AG04450 (cell line): ENCODE measurements at places on chromosomes 1 and 21. TPM values are rescaled to one million over a fixed set of nuclear protein-coding genes. Genes with fewer than 3 reads are reported as not detected.

GRCh38 chr1:32651461-32652073 is 559 bp downstream of the RBBP4 start:
- no peak for DNase-seq

Gene PGBD5
- polyA plus RNA-seq: 1.0 and 1.1 TPM in 2 replicates

GRCh38 chr1:68814067-68814466 is 317.2 kb upstream of the DEPDC1 start:
- DNase-seq: no peak

Gene IGSF9
- not detected in 2 replicates for polyA plus RNA-seq

DNA sequence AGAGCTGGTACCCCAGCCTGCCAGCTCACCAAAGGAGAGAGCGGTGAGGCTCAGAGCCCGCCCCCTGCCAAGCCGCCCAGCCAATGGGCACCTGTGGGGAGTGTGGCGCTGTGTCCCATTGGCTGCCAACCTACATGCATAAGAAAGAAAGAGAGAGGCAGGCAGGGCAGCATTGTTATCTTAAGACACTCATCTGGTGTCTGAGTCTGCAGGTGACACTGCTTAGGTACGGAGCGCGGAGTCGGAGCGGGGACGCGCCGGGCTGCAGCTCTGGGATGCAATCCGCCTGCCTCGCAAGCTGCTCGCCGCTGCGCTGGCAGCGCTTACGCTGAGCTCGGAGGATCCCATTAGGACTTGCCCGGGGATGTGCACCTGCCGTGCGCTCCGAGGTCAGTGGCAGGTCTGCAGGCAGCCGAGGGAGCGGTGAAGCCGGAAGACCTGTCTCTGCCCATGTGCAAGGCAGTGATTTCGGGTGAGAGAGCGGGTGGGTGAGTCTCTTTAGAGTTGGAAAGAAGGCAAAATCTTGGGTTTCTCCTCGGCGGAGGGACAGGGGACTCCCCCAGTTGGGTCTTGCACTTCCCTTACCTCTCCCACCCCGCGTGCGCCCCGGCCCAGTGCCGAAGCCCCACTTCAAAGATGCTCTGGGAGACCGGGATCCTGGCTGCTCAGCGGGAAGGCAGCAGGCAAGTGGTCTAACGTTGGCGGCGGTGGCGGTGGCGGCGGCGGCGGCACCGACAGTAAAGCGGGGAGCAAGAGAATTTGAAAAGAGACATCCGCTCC is at the start of gene BRINP2:
BRINP2 (plus strand) TSS at position 203 of the 780 bp plus-strand sequence. CDS start 58,919 bp downstream, outside the sequence.
- no peak for DNase-seq

Gene PRELP
- 0.65 and 0.68 TPM in 2 replicates for polyA plus RNA-seq

GRCh38 chr1:53572065-53572814 is 113.0 kb downstream of the DMRTB1 start:
- DNase-seq: peak; percentile 34

Gene ACTL8
- 0.05 TPM in 1 of 2 replicates, not detected in the other for polyA plus RNA-seq

GRCh38 chr1:56911098-56911938 is 54.5 kb downstream of the C8B start:
- no peak for DNase-seq

Gene CLCC1
- 32.0 and 45.2 TPM in 2 replicates for polyA plus RNA-seq

GRCh38 chr1:226110249-226111097 is 48.0 kb downstream of the H3-3A start:
- no peak for DNase-seq

GRCh38 chr1:52552236-52552504 is 722 bp downstream of the TUT4 start:
- peak; percentile 39 for DNase-seq

Gene SYPL2
- 0.26 and 0.40 TPM in 2 replicates for polyA plus RNA-seq

Gene PRDM15
- polyA plus RNA-seq: 5.1 and 6.5 TPM in 2 replicates

GRCh38 chr1:53652441-53653199 is 86.3 kb downstream of the GLIS1 start:
- DNase-seq: no peak

GRCh38 chr1:245469734-245470133 is 314.9 kb downstream of the KIF26B start:
- no peak for DNase-seq

- DNase-seq: no peak
These were observed 46.8 kb downstream of the NPHP4 start for GRCh38 chr1:5945445-5945844.

DNA sequence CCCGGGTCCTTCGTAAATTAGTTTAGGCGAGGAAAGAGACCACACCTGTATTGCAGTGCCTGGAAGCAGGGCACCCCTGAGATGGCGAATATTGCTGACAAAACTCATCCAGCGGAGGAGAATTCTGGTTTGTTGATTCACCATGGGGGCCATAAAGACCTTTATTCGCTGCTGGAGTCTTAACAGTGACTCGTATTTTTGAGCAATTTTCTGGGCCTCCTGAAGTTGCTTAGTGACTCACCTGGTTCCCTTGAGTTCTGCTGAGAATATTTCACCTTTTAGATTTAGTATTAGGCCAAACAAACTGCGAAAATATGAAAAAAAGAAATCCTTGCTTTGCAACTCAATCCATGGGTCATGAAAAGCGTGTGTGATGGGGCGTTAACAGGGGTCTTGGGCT is 20.6 kb upstream of the H6PD start:
- no peak for DNase-seq

- DNase-seq: no peak
These were observed 197.8 kb downstream of the FOXD2 start for GRCh38 chr1:47635597-47635996.

- DNase-seq: no peak
These were observed 1.8 kb upstream of the OR2M4 start for GRCh38 chr1:248229360-248229908.

Gene PM20D1
- 0.09 TPM in 1 of 2 replicates, not detected in the other for polyA plus RNA-seq

Gene CELSR2
- polyA plus RNA-seq: 1.1 and 1.8 TPM in 2 replicates

DNA sequence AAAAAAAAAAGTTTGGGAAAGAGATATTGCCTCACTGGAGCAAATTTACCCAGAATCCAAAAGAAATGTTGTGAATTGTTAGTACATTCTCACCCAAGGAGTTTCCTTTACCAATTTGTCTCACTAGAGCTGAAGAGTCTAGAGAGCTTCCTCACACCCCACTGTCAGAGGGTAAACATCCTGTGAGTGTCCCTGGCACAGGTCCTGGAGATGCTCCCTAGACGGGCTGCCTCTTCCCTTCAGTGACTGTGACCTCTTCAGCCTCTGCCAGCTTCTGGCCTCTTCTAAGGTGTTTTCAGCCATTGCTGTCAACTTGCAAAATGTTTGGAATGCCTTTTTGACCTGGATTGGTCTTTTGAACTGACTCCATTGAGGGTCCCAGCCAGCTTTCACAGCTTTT is 159.4 kb downstream of the DHRS3 start:
- DNase-seq: no peak

GRCh38 chr1:110463725-110464124 is 12.8 kb downstream of the PROK1 start:
- DNase-seq: peak; percentile 51

Gene FMO3
- 2.8 and 3.0 TPM in 2 replicates for polyA plus RNA-seq

Gene SPRR2E
- polyA plus RNA-seq: not detected in 2 replicates

Gene LRRC39
- polyA plus RNA-seq: 0.32 and 0.45 TPM in 2 replicates

DNA sequence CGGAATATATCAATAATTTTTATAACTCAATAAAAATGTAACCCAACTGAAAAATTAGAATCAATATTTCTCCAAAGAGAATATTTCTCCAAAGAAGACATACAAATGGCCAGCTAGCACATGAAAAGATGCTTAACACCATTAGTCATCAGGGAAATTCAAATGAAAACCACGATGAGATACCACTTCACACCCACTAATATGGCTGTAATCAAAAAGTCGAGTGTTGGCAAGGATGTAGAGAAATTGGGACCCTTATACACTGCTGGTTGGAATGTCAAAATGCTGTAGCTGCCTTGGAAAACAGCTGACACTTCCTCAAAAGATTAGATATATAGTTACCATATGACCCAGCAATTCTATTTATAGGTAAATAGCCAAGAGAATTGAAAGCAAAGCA is 133.0 kb downstream of the GPR52 start:
- no peak for DNase-seq

DNA sequence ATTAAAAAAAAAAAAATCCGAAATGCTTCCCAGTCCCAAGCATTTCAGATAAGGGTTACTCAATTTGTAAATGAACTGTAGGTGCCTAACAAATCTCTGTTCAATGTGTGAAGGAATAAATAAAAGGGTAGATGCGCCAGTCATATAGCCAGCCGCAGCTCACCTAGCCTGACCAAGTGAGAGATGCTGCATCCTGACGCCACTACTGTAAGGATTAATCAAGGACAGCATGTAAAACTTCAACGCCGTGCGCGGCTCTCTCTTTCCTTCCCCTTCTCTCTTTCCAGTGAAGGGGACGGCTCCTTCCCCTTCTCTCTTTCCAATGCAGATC is 441 bp downstream of the PPT1 start:
- no peak for DNase-seq

DNA sequence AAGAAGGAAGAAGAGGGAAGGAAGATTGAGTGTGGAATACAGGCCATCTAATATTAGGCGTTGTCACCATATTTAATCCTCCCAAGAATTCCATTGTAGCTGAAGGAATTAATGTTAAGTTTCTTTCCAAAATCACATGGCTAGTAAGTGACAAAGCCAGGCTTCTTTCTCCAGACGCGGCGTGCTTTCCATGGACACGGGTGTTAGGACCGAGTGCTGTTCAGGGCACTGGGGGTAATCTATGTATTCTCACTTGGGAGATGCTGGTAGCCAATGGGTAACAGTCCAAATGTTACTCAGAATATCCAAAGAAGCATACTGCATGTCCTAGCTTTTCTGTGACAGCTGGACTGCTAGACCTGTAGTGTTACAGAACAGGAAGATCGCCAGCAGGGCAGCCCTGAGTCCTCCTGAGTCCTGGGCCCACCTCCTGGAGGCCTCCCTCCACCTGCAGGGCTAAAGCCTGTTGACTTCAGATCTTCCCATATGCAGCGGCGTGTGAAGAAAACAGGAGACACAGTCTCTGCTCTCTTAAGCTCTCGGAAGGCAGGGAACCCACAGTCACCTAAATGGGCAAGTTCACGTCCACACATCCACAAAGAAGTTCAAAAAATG is 5.3 kb downstream of the IGSF9 start:
- DNase-seq: no peak

DNA sequence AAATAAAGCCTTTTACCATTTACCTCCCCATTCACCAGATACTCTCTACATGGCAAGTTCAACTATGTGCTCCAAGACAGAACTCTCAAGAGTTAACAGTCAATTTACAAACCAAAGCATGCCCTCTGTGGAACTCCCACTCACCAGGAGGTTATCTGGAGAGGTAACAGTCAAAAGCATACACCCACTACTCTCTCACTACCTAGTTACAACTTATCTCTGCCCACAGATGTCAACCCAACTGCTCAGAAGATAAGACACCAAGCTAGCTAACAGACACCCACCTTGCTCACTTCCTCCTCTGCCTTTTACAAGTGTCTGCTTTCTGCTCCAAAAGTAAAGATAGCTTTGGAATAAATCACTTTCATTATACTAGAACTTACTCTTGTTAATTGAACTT is 131.0 kb downstream of the TRIM33 start:
- DNase-seq: no peak

GRCh38 chr1:209030454-209031167 is 552.9 kb upstream of the CAMK1G start:
- no peak for DNase-seq

Gene KRTAP19-3
- not detected in 2 replicates for polyA plus RNA-seq

Gene GJA8
- not detected in 2 replicates for polyA plus RNA-seq

Gene SPRR1B
- polyA plus RNA-seq: not detected in 2 replicates

GRCh38 chr1:147820761-147821297 is 60.4 kb upstream of the GJA5 start:
- DNase-seq: no peak

Gene EDARADD
- not detected in 2 replicates for polyA plus RNA-seq

GRCh38 chr1:1858382-1859086 is 32.4 kb downstream of the GNB1 start:
- no peak for DNase-seq

- no peak for DNase-seq
These were observed 18.2 kb upstream of the PTGFRN start for GRCh38 chr1:116891396-116892079.

- DNase-seq: no peak
These were observed 258.3 kb upstream of the NEGR1 start for GRCh38 chr1:72540674-72541073.
